Activated CD8-positive, alpha-beta memory T cell treated with anti-CD3 and anti-CD28 coated beads for 1 hour (primary cell): ENCODE measurements at places on chromosomes 2 and 18.

DNA sequence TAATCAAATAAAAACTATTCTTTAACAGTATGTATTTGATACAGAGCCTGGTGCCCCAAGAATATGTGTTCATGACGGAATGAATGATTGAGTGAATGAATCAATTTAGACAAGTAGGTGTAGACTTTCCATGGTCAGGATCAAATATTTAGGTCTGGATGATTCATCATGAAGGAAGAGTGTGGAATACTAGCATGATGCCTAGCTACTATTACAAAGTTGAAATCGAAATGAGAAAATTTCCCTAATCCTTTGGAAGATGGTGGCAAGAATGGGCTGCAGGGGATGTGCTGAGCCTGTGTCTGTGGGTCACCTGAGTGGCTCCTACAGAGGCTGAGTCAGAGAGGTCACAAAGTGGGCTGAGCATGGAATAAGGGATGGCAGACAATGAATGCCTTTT is 3.1 kb upstream of the MALT1 start:
- DNase-seq: no peak

- DNase-seq: no peak
Observed at GRCh38 chr2:229725716-229726574, 11.6 kb upstream of the DNER start.

DNA sequence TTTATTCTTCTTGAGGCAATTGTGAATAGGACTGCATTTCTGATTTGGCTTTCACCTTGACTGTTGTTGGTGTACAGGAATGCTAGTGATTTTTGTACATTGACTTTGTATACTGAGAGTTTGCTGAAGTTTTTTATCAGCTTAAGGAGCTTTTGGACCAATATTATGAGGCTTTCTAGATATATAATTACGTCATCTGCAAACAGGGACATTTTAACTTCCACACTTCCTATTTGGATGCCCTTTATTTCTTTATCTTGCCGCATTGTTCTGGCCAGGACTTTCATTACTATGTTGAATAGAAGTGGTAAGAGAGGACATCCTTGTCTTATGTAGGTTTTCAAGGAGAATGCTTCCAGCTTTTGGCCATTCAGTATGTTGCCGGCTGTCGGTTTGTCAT is 425.4 kb upstream of the CHAC2 start:
- no peak for DNase-seq

GRCh38 chr2:185433824-185434223 is 304.8 kb upstream of the FSIP2 start:
- no peak for DNase-seq

DNA sequence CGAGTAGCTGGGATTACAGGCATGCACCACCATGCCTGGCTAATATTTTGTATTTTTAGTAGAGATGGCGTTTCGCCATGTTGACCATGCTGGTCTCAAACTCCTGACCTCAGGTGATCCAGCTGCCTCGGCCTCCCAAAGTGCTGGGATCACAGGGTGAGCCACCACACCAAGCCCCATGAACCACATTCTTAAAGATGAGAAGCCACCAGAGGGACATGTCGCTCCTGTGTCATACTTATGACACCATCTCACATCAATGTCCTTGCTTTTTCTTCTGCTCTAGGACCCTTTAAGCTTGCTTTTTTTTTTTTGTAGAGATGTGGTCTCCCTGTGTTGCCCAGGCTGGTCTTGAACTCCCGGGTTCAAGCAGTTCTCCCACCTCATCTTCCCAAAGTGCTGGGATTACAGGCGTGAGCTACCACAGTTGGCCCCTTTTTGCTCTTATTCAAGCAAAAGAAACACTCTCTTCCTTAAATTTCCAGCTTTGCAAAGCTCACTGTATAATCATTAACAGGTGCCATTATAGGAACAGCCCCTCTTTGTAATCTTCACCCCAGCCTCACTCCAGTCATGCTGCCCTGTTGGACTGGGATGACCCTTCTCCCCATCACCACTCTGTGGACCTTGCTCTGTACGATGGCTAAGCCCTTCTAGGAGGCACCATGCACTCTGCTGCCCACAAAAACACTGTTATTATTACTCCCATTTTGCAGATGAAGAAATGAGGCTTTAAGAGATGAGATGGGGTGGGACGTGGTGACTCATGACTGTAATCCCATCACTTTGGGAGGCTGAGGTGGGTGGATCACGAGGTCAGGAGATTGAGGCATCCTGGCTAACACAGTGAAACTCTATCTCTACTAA is 10.8 kb upstream of the KCNG3 start:
- DNase-seq: no peak

DNA sequence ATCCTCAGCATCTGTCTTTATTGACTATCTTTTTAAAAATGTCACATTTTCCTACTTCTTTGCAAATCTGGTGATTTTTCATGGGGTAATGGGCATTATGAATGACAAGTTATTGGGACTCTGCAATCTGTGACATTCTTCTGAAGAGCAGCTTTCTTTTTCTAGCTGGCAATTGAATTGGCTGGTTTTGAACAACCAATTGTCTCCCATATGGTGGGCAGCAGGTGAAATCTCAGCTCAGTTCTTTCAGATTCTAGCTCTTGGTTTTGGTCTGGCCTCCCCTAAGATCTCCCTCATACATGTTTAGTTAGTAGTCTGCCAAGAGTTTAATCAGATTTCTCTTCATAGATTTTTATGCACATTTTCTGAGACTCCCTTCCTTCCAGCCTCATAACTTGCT is 107.9 kb upstream of the EPB41L3 start:
- DNase-seq: no peak

- DNase-seq: no peak
Observed at GRCh38 chr2:210503725-210504191, 27.2 kb upstream of the LANCL1 start.

DNA sequence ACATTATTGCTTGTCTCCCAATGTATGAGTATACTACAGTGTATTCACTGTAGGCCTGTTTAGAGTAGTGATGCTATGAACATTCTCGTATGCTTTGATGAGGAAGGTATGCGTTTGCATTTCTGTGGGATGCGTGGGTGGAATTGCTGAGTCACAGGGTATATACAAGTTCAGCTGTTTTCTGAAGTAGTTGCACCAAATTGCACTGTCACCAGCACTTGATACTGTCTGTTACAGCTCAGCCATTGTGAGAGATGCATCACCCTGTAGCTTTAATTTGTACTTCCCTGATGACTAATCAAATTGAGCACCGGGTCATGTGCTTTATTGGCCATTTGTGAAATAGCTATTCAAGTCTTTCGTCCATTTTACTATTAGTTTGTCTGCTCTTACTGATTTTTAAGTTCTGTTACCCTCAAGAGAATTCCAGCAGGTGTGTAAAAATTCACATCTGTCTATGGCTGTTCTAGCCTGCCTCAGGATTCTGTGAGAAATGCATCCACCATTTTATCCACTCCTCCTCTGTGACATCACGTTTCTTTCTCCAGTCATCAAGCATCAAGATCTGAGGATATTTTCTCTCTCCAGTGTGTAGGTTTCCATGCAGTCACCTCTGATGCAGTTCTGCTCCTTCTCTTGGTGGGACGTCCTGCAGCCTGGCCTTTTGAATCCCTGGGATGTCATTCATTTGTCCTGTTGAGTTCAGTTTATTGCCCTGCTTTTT is 72.5 kb downstream of the DGKD start:
- DNase-seq: no peak
